ENCODE measurements at places on chromosomes 3 and 15. TPM values are rescaled to one million over a fixed set of nuclear protein-coding genes. Genes with fewer than 3 reads are reported as not detected.

BTLA gene
- total RNA-seq = not detected

DNA sequence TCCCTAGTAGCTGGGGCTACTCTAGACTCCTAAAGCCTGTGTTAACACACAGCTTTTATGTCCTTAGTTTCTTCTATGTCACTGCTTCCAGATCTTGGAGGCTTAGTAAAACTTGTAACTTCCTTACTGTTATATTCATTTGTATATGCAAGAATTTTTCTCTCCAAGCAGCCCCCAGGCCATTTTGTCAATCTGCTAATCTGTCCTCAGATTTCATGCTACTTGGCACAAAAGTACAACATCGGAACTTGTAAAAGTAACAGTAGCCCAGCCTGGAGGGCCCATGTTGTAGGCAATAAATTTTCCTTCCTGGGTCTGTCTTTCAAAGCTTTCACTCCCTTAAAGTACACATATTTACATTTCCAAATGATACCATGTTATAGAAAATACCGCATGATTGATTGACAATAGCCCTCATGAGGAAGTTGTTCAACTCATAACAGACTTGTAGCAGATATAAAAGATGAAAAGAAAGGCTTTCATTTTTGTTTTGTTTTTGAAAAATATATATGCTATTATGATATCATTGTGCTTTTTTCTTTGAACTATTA lies 324.2 kb downstream of the NEK10 start:
- DNase-seq = no peak

IMPG2 gene
- total RNA-seq = 0.20 TPM

DNA sequence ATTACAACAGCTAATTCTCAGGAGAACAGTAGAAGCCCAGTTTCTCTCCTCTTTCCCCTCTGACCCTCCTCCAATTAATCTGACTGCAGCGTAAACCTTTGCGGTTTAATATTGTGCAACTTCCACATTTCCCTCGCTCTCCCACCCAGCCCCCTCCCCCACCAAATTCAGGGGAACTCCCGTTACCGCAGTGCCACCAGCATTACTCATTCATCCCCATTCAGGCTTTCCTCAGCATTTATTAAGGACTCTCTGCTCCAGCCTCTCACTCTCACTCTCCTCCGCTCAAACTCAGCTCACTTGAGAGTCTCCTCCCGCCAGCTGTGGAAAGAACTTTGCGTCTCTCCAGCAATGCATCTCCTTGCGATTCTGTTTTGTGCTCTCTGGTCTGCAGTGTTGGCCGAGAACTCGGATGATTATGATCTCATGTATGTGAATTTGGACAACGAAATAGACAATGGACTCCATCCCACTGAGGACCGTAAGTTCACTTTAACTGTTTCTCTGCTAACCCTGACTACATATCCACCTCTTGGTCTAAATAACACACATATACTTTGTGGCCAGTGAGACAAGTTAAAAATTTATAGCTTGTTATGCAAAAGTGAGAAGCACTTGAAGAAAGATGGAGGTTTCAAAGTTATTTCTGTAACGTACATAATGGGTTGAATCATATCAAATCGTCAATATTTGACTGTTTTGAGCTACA lies at the start of gene PTX3:
Gene PTX3, plus strand, starts transcription at position 268 of the 709 bp plus-strand sequence. Its CDS starts 84 bp downstream, at position 352.
- no peak for DNase-seq

AQP9 gene
- total RNA-seq = 1.9 TPM

CCDC54 gene
- not detected for total RNA-seq

KIF7 gene
- total RNA-seq = 2.2 TPM

NAALADL2 gene
- total RNA-seq = 3.1 TPM

COMMD4 gene
- 42.3 TPM for total RNA-seq

EIF4E3 gene
- 55.7 TPM for total RNA-seq

DNA sequence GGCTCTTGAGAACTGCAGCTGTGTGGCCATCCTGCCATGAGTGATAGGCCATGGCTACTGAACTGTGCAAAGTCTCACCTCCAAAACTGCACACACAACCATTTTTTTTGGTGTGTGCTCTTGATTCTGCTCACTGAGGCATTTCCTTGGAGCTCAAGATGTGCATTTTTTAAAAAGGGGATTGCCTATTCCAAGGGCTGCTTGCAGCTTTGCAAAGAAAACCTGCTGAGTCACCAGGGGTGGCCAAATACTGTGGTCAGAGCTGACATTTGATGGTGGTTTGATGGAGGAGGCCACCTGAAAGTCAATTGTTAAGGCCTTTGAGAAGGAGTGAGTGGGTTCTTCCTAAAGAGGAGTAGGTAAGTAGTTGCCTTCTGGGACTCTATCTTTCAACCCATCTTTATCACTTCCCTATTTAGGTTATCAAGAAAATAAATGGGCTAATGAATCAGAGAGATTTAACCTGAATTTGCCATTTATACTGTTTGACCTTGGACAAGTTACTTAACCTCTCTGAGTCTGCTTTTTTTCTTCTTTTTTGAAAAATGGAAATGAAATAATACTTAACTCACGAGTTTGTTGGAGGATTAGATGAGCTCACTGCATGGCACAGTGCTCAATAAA lies 87.9 kb downstream of the CHST2 start:
- no peak for DNase-seq

DNA sequence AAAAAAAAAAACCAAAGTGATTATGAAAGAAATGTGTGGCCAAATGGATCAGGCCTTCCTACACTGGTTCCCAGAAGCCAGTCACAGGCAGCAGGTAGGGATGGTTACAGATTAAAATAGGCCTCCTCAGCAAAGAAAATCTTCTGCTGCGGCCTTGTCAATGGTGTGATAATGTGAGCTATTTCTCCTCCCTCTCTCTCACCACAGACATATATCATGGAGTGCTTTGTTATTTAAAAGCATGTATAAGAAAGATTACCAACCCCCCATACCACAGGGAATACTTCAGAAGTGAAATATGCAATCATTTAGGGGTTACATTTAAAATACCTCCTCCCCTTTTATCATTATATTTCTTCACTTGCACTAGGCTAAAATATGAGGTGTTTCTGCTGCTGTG lies 32.2 kb upstream of the LRTM1 start:
- no peak for DNase-seq

CPNE9 gene
- total RNA-seq = not detected

EOMES gene
- total RNA-seq = 0.17 TPM

DNA sequence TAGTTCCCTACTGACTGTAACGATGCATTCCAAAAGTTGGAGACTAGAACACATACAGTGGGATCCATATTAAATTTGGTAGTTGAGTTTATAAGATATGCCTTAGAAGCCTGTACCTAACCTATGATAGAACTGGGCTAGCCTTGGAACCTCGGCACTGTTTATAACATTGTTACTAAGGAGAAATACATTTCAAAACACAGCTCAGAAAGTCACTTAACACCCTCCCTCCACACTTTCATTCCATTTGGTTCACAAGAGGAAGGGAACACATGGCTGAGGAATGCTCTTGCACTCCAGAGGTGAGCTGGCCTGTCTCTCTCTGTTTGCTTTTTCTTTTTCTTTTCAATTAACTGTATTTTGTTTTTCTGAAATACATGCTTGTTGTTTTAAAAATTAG lies 48.7 kb upstream of the TSC22D2 start:
- DNase-seq = no peak

ACP3 gene
- 1.1 TPM for total RNA-seq

DNA sequence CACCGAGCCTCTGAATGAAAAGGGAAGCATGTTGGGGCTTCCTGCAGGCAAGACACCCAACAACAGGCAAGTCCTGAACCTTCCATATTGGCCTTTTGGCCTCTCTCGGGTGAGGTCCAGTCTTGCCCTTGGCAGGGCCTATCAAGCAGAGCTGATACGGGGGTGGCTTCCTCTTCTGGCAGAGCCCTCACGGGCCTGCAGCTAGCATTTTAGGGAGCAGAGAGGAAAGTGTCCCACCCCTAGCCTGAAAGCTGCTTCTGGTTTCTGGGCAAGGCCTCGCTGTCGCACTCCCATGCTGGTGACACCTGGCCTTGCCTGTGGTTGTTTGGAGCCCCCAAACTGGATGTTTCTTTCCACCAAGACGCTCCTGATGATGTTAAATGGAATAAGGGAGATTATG lies 31.8 kb upstream of the CTSH start:
- no peak for DNase-seq

DNA sequence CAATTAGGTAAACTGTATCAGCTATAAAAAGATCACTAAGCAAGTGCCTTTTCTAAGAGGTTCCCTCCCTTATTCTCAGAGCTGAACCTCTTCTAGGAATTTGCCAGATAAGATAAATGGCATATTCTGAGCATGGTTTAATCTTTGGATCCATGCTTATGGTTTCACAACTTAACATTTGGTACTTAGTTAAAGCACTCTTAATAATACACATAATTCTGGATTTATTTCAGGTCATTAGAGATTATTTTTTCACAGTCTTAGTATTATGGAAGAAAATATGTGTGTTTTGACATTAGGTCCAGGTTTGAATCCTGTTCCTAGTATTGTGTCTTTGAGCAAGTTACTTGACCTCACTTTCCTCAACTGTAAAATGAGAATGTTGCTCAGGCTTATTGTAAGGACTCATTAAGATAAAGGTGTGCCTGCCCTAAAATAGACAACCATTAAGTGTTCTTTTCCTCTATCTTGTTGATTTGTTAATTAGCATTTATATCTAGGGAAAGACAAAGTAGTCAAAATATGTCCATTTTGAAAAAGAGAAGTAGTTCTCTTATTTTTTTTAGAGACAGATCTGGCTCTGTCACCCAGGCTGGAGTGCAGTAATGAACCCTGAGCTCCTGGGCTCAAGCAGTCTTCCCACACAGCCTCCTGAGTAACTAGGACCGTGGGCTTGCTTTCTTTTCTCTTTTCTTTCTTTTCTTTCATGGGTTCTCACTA lies 43.4 kb downstream of the TSC22D2 start:
- no peak for DNase-seq

- no peak for DNase-seq
Measured at GRCh38 chr3:17738921-17739320, 3.5 kb downstream of the TBC1D5 start.

DNA sequence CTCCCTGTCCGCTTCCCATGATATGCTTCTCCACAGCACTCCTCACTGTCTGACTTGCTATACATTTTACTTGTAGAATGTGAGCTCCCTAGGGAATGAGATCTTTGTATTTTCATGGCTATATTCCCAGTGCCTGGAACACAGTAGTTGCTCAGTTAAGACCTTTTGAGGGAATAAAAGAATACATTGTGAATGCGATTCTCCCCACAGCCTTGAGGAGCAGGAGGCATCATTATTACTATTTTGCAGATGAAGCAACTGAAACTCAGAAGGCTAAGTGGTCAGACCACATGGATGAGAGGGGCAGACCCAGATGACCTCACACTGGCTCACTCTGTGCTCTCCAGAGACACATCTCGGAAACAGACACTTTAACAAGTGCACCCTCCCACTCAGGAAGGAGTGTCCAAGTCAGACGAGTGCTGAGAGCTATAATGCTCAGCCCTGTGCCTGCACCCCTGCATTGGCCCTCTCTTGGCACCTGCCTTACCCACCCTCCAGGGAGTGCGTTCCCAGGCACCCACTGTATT lies 46.8 kb downstream of the SST start:
- no peak for DNase-seq

ITPKA gene
- 6.0 TPM for total RNA-seq

SLMAP gene
- total RNA-seq = 263 TPM

TPM1 gene
- 14,056 TPM for total RNA-seq

- no peak for DNase-seq
Measured at GRCh38 chr3:8627201-8627940, 17.2 kb downstream of the SSUH2 start.

DNA sequence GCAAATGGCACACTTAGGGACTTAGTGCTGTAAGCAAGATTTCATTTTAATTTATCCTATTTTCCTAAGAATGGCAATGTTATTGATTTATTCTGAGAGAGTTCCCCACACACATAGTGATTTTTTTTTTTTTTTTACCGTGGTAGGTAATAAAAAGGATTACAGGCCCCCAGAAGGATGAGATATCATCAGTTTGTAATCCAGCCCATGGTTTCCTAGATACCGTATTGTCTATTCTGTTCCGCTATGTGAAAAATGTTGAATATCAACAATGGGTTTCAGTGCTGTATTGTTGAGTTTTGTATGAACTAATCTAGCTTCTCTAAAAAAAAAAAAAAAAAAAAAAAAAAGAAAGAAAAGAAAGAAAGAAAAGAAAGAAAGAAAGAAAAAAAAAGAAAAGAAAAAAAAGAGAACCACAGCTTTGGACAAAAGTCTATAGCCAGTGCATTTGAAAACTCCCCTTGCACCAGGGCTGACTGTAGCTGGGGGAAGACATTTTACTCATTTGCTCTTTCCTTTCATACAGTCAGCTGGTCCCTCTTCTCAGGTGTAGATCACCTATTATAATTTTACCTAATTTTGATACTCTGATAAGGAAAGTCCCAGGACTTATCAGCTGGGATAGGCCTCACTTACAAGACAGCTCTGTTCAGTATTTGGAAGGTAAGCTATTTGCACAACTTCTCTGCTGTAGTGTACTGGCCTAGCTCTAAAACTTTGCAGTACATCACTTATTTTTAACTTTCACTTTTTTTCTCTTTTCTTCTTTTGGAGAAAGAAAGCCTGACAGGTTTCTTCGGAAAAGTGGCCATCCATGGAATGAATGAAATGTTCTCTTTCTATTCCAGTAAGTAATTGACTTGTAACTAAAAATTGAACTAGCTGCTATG lies 101.4 kb upstream of the SOX2 start:
- no peak for DNase-seq

GRCh38 chr3:41581700-41582099 lies 380.2 kb downstream of the ULK4 start:
- DNase-seq = no peak

POLQ gene
- total RNA-seq = 0.79 TPM

TMEM89 gene
- total RNA-seq = not detected

PLA2G4E gene
- total RNA-seq = not detected

GRCh38 chr15:78243058-78243457 lies 8.7 kb upstream of the ACSBG1 start:
- DNase-seq = no peak

GRCh38 chr15:66862940-66863335 lies 160.9 kb downstream of the SMAD6 start:
- DNase-seq = peak; percentile 84

GRCh38 chr3:66163222-66163621 lies 57.6 kb upstream of the SLC25A26 start:
- DNase-seq = no peak

WDR76 gene
- total RNA-seq = 1.5 TPM

- no peak for DNase-seq
Measured at GRCh38 chr15:55786341-55786740, 43.4 kb upstream of the PRTG start.

DNA sequence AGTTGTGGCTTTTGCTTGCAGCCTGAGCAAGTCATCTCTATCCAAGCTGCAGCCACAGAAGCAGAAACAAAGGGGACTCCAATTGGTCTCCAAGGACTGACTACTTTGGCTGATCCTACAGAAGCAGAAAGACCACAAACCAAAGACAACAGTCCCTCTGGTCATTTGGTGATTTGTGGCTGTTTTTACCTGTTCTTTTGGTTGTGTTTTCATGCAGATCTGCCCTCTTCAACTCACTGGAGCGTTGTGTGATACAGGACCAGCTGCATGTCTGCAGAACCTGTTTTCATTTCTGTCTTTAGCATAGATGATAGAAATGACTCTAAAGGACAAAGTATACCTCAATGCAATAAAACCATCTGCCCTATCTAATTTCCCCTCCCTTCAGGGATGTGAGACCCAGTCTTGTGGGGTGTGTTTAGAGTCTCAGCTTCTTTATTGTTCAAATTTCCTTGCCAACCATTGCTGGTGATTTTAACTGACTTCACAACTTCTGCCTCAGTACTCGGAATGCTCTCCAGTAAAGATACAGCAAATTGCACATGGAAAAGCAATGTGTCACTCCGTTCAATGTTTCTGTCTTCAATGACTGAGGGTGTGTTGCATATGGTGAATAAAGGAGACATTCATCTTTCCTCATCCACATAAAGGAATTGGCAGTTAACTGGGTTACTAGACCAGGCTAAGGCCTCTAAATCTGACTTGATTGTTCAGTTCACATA lies 48.9 kb upstream of the SLC7A14 start:
- DNase-seq = no peak

GRCh38 chr3:101992863-101993262 lies 143.5 kb downstream of the NFKBIZ start:
- DNase-seq = no peak

All from left ventricle myocardium superior (tissue), 1 donor.